Activated T-helper 1 cell treated with anti-CD3 and anti-CD28 coated beads, Interleukin-2, amount 50 U/mL, for 16 hours (primary cell): ENCODE measurements at places on chromosomes 4 and X.

DNA sequence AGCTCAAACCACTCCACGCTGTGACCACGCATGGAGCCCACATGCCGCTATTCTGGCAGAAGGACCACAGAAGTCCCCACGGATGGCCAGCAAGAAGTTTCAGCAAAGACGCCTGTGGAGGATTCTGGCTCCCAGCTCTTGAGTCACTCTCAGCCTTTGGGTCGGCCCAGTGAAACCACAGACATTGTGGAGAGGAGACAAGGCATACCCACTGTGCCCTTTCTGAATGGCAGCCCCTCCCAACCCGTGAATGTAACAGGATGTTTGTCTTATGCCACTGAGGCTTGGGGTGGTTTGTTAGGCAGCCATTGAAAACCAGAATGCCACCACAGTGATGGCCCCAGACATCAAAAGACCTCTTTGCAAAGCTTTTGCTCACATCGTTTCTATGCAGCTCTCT, 42.7 kb downstream of the ABLIM2 start:
- DNase-seq = no peak

GRCh38 chr4:53563824-53564223, 27.5 kb downstream of the LNX1 start:
- DNase-seq = no peak

- DNase-seq = no peak
Observed at GRCh38 chr4:4759883-4760282, 99.6 kb upstream of the MSX1 start.

DNA sequence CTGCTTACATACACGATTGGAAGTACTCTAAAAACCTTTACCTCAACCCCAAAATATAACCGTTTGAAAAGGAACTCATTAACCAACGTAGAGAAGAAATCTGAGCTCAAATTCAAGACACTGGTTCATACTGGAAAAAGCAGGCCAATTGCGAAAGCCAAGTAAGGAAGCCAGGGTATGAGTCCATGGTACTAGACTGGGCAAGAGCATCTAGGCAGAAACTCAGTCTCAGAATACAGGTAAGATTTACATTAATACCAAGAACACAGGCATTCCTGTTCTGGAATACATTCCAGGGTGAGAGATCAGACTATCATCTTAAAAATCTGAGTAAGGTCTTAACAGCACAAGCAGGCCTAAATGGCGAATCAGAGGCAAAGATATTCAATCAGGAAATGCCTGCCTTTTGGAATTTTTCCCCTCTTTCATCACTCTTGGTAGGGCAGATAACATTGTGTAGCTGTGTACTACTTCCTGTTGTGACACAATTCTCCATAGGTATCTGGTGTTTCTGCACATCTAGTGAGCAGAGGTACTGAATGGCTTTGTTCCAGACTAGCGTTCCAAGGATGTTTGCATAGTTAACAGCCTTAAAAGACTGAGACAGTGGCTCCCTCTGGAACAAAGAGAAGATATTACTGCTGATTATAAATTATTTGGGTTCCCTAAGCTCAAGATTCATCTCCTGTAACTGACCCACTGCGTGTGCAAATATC, 311.3 kb downstream of the PCDH19 start:
- no peak for DNase-seq

- DNase-seq = no peak
Observed at GRCh38 chr4:94653984-94654609, 103.7 kb upstream of the BMPR1B start.

GRCh38 chr4:123349421-123350190, 47.0 kb upstream of the SPRY1 start:
- no peak for DNase-seq

- DNase-seq = no peak
Observed at GRCh38 chr4:148225639-148226038, 216.6 kb downstream of the NR3C2 start.

GRCh38 chr4:187016101-187016500, 292.4 kb upstream of the FAT1 start:
- no peak for DNase-seq

GRCh38 chr4:83178029-83178428, 63.5 kb upstream of the PLAC8 start:
- DNase-seq = no peak

- DNase-seq = no peak
Observed at GRCh38 chr4:155491336-155492120, 114.8 kb upstream of the MAP9 start.

DNA sequence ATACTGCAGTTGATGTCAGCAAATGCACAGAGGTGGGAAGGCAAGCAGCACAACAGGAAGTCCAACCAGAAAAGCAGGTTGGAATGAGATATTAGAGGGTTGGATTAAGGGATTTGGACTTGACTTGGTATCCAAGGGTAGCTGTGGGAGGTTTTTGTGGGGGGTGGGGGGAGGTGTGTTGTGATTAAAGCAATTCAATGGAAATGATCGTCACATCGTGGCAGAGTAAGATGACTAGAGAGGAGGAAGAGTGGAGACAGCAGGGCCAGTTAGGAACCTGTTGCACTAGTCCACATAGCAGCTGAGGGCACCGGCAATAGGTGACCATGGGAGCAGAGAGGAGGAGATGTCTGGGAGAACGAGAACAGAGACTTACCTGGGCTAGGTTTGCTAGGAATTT, 2.4 kb downstream of the SLC25A43 start:
- no peak for DNase-seq

- DNase-seq = no peak
Observed at GRCh38 chrX:137194164-137194563, 160.4 kb upstream of the GPR101 start.

GRCh38 chr4:150209140-150209829, 131.0 kb downstream of the DCLK2 start:
- no peak for DNase-seq

GRCh38 chr4:15455290-15455689, 14.4 kb upstream of the CC2D2A start:
- DNase-seq = no peak

GRCh38 chr4:186137196-186137794, 32.8 kb downstream of the FAM149A start:
- DNase-seq = no peak

- peak; percentile 24 for DNase-seq
Observed at GRCh38 chr4:183098723-183099536, at the start of gene WWC2. Gene WWC2 (plus strand): TSS chr4:183099257. CDS start chr4:183099492, 235 bp downstream.

- DNase-seq = no peak
Observed at GRCh38 chr4:145486603-145487002, 5.0 kb downstream of the SMAD1 start.

GRCh38 chr4:123649250-123649644, 252.7 kb downstream of the SPRY1 start:
- no peak for DNase-seq

DNA sequence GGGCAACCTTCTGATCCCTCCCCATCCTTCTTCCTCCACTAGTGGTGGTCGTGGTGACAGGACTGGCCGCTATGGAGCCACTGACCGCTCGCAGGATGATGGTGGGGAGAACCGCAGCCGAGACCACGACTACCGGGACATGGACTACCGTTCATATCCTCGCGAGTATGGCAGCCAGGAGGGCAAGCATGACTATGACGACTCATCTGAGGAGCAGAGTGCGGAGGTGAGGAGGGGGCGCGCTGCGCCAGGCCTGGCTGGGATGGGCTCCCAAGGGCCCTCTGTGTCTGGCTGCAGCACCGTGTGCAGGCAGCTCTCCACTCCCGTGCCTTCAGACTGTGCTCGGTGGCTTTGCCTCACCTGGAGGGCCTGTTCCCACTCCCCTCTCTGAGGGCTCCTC, 24.3 kb downstream of the RBM10 start:
- DNase-seq = no peak

- no peak for DNase-seq
Observed at GRCh38 chr4:621296-622070, 3.9 kb upstream of the PDE6B start.

- DNase-seq = no peak
Observed at GRCh38 chrX:19846995-19847790, 40.2 kb downstream of the SH3KBP1 start.

- DNase-seq = no peak
Observed at GRCh38 chr4:95272036-95272435, 276.7 kb downstream of the UNC5C start.

- no peak for DNase-seq
Observed at GRCh38 chr4:83572848-83573247, 36.9 kb downstream of the GPAT3 start.

- DNase-seq = no peak
Observed at GRCh38 chr4:48205107-48205506, 64.5 kb downstream of the TEC start.

GRCh38 chr4:188987011-188987410, 847.8 kb downstream of the TRIML1 start:
- no peak for DNase-seq

GRCh38 chr4:2320152-2320551, 58.2 kb upstream of the MXD4 start:
- DNase-seq = no peak
